RPMI7951 (cell line): ENCODE measurements at places on chromosomes 2 and 18. TPM values are rescaled to one million over a fixed set of nuclear protein-coding genes. Genes with fewer than 3 reads are reported as not detected.

CDK5R2 gene
- 0.12 and 0.20 TPM in 2 replicates for total RNA-seq

LRATD1 gene
- 0.12 and 0.20 TPM in 2 replicates for total RNA-seq

CPO gene
- not detected in 2 replicates for total RNA-seq

GRCh38 chr2:328761-329160 is 40.9 kb upstream of the ALKAL2 start:
- DNase-seq, result peak; percentile 97

GRCh38 chr2:173868406-173868805 is 96.8 kb downstream of the SP3 start:
- no peak for DNase-seq

DNA sequence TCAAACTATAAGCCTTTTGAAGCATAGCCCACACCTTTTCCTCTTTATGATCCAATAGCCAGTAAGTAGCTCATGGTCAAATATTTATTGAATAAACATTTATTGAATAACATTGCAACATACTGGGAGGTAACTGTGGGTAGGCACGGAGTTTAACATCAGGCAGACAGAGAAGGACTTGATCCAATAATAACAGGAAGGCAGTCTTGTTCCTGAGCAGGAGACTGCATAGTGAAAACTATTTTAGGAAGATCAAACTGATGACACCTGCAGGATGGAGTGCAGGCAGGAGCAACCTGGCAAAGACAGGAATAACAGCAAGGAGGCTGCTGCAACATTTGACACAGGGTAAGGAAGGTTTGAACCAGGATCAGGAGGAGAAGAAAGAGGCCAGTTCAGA is 3.1 kb upstream of the DCTN1 start:
- DNase-seq, result no peak

DNA sequence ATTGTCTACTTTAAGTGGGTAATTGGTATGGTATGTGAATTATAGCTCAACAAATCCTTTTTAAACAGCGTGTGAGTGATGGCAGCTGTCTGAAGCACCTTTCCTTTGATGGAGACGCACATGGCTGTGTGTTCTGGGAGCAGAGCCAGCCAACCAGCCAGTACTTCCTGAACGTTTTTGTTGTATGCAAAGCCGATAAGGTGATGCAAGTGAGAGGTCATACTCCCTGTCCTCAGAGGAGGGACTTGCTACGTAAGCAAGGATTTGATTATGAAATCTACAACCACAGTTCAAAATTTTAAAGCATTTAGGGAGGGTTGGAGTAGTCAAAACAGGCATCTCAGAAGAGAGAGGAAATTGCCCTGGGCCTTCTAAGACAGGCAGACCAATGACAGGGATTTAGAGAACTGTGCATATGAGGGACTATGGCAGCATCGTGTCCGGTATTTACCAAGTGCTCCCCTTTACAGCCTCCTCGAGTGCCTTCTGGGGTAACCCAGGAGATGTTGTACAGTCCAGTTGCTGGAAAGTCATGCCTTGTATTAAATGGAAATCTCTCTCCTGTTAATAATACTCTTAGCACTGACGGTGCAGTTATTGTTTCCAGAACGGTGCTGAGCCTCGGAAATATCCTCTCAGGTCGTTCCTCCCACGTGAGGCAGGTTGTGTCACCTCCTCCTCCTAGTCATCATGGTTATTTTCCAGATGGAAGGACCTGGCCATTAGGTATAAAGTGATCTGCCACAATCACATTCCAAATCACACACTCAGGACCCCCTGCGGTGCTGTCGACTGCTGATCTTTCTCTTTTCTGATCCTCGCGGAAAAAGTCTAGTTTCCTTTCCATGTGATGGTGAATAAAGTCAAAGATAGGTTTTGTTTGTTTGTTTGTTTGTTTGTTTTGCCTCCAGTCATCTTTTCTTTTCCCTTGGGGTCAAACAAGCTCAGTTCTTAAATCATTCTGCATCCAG is 28.4 kb downstream of the ARHGEF4 start:
- DNase-seq, result peak; percentile 74

GRCh38 chr2:63678551-63678950 is 89.8 kb downstream of the MDH1 start:
- DNase-seq, result no peak

DNA sequence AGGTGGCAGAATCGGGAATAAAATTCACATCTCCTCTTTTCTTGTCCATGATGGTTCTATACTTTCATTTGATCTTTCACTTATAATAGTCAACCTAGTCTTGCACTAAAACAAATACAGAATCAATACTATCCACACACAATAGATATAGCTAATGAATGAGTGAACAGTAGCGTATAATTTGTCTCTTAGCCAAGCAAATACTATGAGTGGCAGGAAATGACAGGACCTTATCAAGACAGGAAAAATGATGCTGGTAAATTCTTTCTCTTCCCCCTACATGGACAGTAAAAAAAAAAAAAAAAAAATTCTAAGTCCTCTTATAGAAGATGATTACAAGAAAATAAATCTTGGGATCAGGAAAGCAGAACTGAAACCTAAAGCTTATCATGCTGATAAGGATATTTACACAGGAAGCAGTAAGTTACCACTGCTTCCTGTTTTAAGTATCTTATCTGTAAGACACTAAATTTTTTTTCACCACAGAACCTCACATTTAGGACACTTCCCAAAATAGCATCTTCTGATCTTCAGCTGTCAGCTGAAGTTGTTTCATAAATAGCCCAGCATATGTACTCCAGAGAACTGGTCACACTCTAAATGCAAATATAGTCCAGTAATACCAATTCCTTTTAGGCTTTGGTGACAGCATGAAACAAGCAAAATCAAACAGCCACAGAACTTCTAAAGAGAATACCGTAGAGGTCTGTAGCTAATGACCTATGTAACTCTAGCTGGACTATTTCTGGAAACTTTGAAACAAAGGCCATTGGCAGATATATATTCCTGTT is 27.0 kb downstream of the IRS1 start:
- DNase-seq, result peak; percentile 82

DNA sequence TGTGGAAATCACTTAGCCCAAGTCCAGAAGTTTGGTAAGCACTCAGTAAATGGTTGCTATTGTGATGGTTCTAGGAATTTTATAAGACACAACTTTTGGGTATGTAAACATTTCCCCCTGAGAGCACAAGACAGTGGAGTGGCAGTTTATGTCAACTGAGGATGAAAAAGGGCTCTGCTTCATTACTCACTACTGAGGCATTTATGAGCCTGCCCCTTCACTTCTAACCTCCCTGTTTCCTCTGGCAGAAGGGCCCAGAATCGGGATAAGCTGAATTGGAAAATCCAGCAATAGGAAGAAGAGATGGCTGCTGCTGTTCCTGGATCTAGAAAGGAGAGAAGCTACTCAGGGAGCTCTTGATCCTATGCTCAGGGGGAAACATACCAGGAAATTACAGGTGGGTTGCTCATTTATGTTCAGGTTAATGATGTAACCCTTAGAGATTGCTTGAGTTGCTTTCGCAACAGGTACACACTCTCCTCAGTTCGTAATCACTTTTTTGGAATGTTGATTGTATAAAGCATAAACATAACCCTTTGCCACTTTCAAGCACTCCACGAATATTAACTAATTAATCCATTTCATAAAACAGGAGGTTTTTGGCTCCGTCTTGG is 46.3 kb downstream of the ADCYAP1 start:
- DNase-seq, result no peak

DNA sequence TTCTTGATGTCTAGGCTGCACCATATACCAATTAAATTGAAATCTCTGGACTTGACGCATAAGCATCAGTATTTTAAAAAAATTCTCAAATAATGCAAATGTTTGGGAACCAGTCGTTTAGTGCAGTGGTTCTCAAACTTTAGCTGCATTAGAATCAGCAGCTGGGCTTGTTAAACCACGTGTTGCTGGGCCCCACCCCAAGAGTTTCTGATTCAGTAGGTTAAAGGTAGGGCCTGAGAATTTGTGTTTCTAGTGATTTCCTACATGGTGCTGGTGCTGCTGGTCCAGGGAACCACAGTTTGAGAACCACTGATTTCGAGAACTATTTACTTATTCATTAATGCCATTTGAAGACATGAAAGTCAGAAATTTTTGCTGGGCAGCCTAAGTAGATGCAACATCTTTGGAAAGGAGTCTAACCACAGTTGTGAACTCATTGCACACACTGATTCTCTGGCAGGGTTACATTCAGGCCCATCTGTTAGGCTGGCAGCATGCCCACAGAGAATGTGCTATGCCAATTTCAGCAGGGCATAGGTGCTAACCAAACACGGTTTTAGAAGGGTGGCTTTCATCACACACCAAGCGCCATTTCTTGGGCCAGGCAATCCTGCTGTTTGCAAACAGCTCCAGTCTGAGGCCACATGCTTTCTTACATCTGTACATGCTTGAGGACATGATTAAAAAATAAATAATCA is 26.4 kb upstream of the ATP5MC3 start:
- peak; percentile 31 for DNase-seq

- no peak for DNase-seq
These were observed 248.8 kb downstream of the AGPS start for GRCh38 chr2:177641331-177641730.

DNA sequence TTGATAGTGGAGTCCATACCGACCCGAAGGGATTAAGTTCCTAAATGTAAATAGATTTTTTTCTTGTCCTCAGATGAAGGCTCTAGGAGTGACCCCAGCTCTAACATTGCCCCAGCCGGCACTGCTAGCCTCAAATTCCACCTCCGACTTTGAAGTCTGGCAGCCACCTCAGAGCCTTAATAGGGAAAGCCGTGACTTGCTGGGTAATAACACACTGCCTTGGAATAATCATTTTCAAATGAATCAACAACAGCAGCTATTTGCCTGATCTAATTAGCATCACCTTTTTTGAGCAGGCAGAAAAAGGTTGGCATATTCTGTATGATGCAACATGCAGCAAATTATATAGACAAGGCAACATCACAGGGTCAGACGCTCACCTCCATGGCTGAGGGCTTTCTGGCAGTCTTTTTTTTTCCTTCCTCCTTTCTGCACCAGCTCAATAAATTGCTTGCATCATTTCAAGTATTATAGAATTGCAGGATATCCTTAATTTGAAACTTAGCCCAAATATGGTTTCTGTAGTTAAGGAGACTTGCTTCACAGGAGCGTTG is 276.5 kb upstream of the ATP5MC3 start:
- no peak for DNase-seq

- no peak for DNase-seq
These were observed 196.3 kb downstream of the PDE1A start for GRCh38 chr2:182230561-182230960.

DNA sequence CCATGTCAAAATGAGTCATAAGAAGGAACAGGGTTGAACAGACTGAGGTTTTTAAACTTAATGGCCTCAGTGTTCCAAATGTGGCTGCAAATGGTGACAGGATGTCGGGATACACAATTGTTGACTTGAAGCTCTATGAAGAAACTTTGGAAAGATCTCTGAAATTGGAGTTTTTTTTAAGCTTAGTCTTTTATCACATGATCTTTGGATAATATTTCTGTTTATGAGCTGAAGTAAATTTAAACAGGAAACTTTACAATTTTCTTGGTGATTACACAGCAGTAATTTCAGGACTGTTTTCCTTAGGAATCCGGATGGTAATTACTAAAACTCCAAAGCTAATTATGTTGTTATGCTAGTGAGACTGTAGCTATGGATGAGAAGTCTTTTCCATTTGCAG is 199.1 kb upstream of the NRXN1 start:
- DNase-seq, result peak; percentile 31

DNA sequence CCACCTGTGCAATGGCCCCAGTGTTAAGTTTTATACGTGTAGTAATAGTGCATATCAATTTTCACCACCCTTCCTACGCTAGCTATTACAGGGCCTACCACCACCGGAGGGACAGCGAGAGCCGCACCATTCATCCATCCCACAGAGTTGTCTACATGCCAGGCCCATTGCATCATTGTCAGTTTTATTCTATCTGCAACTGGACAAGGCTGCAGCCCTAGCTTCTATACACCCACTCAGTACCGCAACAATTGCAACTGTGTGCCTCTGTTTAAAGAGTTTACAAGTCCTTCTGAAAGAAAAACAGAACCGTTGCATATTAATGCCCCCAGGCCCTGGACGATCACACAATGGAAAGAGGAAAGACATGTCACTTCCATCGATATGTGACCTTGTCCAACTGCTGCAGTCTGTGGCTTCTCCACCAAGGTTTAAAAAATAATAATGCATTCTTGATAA is 58.6 kb downstream of the ZEB2 start:
- DNase-seq, result peak; percentile 65

DNA sequence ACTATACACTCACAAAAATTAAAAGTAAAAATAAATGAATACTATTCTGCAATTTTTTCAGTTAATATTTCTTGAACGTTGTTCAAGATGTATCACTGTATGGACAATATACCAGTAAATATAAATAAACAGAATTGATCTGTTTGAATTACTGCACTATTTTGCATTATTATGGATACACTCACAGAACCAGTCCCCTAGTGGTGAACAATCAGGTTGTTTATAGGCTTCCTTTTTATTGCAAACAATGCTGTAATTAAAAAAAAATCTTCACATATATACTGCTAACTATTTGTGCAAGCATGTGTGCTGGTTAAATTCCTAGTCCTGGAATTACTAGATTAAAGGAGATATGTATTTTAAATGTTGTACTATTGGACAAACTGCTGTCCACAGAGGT is 306.0 kb downstream of the FBXO15 start:
- no peak for DNase-seq

- DNase-seq, result no peak
These were observed 126.9 kb downstream of the CYRIA start for GRCh38 chr2:16538707-16539106.

DNA sequence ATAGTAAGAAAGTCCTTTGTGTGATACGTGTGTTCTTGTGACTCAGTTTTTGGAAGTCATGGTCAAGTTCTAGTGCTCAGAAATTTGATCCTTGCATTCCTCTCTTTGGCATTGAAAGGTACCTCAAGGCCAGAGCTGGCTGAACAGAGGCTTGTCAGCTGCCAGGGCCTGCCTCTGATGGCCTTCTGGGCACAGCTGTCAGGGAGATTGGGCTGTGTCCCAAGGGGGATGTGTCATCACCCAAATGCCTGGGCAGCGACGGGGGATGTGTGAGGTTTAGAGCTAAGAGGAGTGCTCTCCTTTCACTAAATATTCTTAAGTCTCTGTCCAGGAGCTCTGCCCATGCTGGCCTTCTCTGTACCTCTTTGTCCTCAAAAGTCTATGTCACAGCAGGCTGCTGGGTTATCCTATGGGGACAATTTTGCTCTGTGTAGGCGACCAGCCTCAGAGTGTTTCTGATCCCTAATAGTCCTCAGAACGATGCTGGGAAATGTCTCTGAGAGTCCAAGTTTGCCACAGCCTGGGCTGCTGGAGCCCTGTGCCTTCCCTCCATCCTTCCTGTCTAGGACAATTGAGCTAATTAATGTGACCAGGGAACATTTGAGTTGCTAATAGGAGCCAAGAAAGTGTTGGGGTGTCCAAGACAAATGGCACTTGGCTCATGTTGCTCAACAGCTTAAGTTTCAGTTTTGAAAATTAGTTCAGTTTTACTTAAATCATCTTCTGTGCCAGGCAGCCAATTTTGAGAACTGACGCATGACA is 115.4 kb upstream of the ZNF521 start:
- DNase-seq, result peak; percentile 89

DNA sequence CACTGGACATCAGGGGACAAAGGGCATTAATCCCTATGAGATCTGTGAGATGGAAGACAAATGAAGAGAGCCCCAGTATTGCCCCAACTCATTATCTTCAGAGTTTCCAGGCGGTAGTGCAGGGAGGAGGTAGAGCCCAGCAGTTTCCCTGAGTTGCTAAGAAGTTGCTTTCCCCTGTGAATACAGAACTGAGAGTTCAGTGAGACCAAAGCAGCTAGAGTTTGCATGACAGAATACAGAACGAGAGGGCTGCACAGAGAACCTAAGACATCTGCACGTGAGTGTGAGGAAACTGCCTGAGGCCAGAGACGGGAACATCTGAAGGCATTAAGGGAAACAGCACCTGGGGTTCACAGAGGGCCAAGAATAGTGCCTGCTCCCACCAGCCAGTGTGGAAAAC is 18.1 kb upstream of the PGAP1 start:
- DNase-seq, result no peak

- no peak for DNase-seq
These were observed 438 bp upstream of the MAB21L4 start for GRCh38 chr2:240896394-240896793.
